ENCODE measurements at places on chromosomes 7 and 10.

- no peak for DNase-seq
Observed at GRCh38 chr7:121169469-121169868, 159.3 kb upstream of the WNT16 start.

GRCh38 chr10:131657318-131657984 lies 243.4 kb upstream of the PPP2R2D start:
- no peak for DNase-seq

DNA sequence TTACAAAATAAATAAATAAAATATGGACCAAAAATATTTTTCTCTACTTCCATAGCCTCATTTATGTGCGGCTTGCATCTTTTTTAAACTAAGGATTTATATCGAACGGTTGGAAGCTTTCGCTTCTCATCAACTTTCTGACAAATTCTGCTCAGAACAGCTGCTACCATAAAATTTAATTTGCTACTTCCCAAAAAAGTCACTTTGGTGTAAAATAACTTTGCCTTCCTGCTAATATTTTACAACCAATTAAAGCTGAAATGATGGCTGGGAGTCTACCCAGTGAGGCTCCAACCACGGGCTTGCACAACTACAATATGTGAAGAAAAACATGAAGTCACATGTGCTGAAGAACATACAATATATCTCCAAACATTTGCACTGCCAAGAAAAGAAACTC lies 253.1 kb upstream of the NEBL start:
- no peak for DNase-seq

- DNase-seq = no peak
Observed at GRCh38 chr7:159051916-159052315, 92.8 kb downstream of the VIPR2 start.

DNA sequence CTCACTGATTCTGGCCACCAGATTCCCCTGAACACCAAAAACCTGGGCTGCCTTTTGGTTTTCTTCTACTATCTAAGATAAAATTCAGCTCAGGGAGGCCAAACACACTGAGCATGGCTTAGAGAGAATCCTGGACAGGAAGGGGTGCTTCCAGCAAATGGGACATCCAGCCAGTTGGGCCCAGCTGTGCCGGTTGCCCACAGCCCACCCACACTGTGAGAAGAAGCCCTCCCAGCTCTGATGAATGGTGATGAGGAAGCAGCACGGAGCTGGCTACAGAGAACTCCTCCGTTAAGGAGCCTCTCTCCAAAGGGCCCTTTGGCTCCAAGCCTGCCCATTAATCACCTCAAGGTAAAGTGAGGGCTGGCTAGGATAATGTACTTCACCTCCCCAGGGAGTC lies 15.9 kb downstream of the LRRC18 start:
- no peak for DNase-seq

DNA sequence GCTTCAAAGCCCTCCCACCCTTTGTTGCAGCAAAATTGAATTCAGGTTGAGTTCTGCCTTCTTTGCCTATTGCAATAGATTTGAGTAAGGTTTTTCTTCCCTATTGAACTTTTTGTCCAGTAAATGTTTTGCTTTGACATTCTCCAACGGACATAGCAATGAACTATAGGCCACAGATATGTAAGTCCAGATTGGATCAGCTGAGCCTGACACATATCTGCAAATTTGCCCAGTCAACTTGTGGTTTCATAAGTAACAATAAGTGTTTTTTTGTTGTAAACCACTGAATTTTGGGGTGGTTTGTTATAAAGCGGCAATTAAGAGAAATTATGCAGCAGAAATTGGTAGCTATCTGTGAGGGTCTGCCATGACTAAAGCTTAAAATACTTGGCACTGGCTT lies 332.1 kb upstream of the SORCS1 start:
- DNase-seq = peak; percentile 13

DNA sequence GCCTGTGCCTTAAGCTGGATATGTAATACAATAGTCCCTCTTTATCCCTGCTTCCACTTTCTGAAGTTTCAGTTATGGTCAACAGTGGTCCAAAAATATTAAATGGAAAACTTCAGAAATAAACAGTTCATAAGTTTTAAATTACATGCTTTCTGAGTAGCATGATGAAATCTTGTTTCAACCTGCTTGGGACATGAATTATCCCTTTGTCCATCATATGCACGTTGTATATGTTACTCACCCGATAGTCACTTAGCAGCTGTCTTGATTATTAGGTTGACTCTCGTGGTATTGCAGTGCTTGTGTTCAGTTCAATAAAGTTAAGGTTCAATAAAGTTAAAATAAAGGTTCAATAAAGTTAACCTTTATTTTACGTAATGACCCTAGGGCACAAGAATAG lies 25.5 kb downstream of the C1GALT1 start:
- DNase-seq = no peak

GRCh38 chr7:108813251-108814014 lies 243.8 kb downstream of the DNAJB9 start:
- no peak for DNase-seq

DNA sequence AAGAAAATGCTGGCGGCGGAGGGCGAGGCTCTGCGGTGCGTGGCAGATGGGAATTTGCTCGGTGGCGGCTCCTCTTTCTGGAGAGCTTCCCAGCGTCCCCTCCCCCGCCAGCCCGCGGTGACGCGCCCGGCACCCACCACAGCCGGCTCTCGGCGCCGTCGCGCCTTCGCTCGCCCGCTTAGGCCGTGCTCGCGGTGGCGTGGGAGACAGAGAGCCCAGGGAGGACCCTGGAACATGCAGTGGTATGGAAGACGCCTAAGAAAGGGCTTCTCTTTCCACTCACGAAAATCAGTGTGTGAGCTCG lies 576 bp upstream of the CSGALNACT2 start:
- DNase-seq = peak; percentile 73

- DNase-seq = no peak
Observed at GRCh38 chr7:96658022-96658412, 51.6 kb downstream of the SEM1 start.

DNA sequence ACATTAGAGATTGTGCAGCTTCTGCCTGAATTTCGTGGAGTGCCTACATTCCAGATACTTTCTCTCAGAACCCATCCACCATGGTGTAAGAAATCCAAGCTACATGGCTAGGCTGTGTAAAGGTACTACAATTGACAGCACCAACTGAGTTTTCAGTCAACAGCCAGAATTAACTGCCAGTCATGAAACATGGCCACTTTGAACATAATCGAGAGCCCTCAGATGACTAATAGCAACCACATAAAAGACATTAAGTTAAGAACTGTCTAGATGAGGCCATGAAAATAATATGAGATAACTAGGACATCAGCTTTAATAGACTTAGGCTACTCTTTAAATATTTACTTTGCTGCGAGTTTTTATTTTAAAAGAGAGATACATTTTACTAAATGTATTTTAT lies 1106.8 kb upstream of the LRRTM3 start:
- no peak for DNase-seq

- DNase-seq = no peak
Observed at GRCh38 chr7:50714857-50715256, 67.8 kb downstream of the GRB10 start.

DNA sequence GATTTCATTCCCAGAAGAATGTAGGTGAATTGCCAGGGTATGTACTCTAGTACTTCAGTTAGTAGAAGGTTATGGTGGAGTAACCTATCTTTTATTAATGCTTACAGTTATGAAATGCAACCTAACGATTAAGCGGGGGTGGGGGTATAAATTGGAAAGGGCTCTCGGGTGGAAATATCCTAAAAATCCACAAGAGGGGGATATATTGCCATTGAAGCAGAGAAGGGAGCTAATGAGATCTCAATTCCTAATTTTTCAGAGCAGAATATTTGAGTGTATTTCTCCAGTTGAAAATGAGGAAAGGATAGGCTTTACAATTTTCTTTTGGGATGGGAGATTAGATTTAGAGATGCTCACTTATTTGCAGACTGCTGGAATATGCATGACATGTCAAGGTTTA lies 90.8 kb downstream of the DNAJB9 start:
- peak; percentile 18 for DNase-seq

DNA sequence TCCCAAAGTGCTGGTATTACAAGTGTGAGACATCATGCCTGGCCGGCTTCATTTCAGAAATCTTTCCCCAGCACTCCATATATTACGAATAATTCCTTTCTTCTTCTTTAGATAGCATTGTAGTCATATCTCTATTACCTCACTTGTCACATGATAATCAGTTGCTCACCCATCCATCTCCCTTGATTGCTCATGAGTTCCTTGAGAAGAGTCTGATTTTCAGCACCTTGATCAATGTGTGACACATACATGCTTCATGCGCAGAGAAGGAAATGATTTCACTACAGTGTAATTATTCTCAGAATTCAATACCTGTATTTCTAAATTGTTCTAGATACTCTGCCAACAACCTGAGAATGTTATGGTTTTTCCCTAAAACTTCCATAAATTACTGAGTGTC lies 26.7 kb upstream of the GGCT start:
- no peak for DNase-seq

- DNase-seq = peak; percentile 2
Observed at GRCh38 chr7:48365010-48365409, 193.8 kb downstream of the ABCA13 start.

DNA sequence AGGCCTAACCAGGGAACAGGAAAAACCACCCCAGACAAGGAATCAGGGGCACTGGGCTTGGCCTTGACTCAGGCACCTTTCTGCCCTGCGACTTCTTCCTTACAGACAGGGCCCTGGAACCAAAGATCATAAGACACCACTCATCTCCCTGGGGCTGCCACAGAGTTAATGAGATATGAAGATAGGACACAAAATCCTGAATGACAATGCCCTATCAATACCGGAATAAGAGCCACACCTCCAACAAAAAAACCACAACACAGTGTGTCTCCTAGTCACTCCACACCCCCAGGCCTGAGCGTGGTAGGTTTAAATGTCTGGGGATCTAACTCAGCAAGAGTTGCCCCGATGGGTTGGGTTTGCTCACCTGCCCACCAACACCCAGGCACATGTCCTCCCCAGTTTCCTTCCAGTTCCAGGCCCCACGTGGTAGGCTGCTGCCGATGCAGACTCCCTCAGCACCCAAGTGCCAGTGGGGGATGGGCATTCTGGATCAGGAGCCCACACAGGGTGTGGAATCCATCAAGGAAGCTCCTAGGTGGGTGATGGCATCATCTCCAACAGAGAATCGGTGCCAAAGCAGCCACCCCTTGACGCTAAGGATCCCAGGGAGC lies 3.9 kb downstream of the DLG5 start:
- no peak for DNase-seq

GRCh38 chr7:157640144-157640543 lies 303.3 kb downstream of the DNAJB6 start:
- DNase-seq = no peak

- peak; percentile 87 for DNase-seq
Observed at GRCh38 chr10:103554488-103555324, 61.2 kb downstream of the NEURL1 start.

DNA sequence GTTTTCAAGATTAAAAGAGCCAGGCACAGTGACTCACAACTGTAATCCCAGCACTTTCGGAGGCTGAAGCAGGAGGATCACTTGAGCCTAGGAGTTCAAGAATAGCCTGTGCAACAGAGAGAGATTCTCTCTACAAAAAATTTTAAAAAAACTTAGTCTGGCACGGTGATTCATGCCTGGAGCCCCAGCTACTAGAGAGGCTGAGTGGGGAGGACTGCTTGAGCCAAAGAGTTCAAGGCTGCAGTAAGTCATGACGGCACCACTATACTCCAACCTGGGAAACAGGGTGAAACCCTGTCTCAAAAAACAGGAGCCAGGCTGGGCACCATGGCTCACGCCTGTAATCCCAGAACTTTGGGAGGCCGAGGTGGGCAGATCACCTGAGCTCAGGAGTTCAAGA lies 86.6 kb upstream of the KCTD7 start:
- DNase-seq = no peak

GRCh38 chr10:70540089-70540788 lies 61.7 kb downstream of the PALD1 start:
- DNase-seq = peak; percentile 15

DNA sequence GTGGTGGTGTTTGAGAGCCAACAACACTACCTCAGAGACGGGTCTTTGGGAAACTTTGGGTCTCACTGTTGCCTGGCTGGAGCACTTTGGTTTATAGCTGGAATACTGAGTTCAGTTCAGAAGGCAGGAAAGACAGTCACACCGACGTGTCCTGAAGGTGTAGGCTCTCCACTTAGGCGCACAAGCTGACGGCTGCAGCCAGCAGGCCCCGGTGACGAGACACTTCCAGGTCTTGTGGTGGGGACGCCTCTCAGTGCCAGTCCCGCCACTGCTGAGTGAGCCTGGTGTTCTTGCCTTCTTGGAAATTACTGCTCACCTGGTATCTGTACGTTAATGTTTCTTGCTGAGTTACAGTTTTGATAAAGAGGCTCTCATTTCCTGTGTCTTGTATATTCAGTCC lies 74.0 kb downstream of the WDR37 start:
- DNase-seq = no peak

DNA sequence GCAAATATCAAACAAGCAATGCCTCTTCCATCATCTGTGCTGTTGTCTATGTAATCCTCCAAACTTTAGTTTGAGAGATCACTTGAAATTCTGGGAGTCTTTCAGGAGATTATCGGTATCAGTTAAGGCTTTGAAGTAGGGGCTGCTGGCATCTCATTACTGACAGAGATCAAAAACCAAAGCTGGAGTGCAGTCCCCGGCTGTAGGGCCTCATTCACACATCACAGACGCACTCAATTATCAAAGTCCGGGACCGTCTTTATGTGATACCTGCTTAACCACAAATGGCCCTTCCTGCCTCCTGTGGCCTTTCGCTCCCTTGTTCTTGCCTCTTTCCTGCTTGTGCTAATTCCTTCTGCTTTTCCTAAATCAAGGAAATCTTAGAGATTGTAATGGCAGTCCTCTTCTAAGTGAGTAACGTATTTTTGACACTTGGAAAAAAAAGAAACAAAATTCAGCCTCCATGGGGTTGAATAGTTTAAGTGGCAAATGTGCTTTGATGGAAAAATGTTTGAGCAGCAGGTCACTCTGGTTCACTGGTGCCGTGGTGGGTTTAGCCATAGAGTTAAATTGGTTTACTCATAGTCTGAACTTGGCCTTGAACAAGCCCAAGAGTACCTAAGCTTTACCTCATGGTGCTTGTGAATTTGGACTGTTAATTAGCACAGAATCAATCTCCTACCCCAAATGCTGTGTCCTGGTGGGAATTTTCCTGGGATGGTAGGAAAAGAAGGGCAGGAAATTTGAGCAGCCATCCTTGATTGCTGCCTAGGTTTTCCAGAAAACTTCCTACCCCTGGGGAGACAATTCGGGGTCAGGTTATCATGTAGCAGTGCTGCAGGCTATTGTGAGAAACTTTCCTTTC lies 178.9 kb upstream of the LYZL1 start:
- DNase-seq = no peak
